ENCODE measurements at places on chromosomes 1 and 21.

- no peak for DNase-seq
These were observed 8.3 kb downstream of the RHOC start for GRCh38 chr1:112698366-112699310.

- DNase-seq = no peak
These were observed 159.0 kb upstream of the IGSF21 start for GRCh38 chr1:17948594-17948993.

DNA sequence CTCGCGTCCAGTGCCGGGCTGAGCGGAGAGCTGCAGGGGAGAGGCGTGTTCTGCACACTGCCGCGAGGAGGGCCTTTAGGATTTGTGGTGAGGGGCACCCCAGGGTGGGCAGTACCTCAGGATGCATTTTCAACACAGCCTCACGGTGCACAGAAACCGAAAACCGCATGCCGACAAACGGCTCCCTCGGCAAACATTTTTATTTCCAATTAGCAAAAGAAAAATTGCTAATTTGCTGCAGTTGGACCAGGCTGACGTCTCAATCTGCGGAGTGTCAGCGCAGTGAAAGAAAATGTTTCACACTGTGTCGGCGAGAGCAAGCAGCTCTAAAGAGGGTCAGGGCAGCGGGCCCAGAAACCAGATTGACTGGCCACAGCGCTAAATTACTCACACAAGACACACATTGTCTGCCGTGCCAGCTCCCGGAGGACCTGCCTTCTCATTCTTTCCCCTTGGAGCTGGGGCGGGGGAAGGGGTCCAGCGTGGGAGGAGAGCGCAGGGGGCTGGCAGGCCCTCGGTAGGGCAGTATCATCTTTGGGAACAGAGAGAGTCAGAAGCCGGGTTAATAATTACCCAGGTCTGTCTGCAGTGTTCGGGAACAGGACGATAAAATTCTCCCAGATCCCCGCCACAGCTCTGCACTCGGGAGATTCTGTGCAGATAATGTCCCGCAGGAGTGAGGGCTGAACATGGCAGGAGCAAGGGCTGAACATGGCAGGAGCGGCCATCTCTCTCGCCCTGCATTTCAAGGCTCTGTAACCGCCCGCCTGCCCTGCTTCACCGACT, 150.2 kb downstream of the PRDM16 start:
- peak; percentile 78 for DNase-seq

DNA sequence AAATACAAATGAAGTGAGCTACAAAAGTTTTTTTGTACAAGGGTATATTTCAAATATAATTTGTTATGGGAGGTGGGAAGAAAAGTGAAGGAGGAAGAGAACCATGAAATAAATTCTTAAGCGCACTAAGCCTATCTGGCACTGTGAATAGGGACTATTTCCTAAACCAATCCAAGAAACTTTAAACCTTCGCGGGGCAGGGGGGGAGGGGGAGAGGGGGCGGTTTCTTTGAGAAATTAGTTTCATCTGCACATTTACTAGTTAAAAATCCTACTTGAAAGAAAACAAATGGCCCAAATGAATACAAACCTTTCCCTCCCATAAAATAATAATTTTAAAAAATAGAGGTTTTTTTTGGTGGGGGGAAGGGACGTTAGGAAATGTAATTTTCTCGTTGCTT, 364 bp downstream of the GOLPH3L start:
- no peak for DNase-seq

DNA sequence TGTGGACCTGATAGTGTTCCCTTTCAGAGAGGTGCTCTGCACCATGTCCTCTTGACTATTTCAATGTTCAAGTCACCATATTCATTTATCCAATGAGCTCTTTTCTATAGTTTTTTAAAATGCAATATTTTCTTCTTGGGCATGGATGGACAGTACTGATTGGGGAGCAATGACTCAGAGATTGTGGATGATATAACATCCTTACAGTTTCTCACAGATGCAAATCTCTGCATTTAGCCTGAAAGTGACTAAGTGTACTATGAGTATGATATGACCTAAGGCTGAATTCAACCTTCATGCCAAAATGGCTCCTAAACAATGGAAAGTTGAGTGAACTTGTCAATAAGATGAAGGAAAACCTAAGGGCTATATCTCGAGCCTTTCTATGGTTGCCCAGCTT, 36.5 kb downstream of the C4BPA start:
- no peak for DNase-seq

- no peak for DNase-seq
These were observed 23.0 kb upstream of the EPHA2 start for GRCh38 chr1:16178596-16179497.

DNA sequence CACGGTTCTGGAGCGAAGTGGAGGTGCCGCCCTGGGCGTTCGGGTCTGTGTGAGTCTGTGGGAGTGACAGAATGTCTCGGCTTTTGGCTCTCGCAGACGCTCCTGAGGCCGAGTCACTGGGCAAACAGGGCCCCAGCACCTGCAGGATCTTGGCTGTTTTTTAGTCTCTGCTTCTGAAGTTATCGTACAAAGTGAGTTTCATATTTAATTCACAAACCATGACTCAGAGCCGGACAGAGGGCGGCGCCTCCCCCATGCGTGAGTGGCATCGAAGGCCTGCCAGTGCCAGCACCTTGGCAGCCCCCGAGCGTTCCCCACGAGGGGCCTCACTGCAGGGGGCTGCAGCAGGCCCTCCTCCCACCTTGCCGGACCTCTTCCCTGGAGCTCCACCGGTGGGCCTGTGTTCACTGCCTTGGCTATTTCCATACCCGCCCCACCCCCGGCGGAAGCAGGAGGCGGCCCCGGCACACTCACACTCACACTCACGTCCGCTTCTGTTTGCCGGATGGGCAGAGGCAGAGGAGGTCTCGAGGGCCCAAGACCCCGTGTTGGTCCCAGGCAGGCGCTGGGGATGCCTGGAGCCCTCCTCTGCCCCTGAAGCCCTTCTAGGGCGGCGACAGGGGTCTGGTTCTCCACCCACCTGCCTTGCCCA, 56.3 kb downstream of the MORN1 start:
- DNase-seq = no peak

- no peak for DNase-seq
These were observed 123.2 kb downstream of the IGSF21 start for GRCh38 chr1:18230840-18231239.
